H1 (cell line): ENCODE measurements at places on chromosomes 2 and 18.

DNA sequence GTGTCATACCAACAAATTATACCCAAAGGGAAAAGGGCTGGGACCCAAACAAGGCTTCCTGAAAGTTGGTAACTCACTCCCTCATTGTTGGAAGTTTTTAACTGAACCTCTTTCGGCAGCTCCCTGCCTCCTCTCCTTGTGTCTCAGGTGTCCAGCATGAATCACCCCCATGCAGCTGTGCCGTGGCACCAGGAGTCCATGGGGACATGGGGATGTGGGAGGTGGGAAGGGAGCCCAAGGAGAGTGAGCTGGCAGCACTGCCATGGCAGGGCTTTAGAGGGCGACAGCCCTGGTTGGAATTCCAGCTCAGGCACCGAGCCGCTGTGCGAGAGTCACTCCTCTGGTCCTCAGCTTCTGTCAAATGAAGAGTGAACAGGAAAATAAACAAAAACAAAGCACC, 12.5 kb upstream of the GYPC start:
- DNase-seq = peak; percentile 48

- no peak for DNase-seq
Observed at GRCh38 chr2:229445501-229446211, 174.6 kb upstream of the PID1 start.

DNA sequence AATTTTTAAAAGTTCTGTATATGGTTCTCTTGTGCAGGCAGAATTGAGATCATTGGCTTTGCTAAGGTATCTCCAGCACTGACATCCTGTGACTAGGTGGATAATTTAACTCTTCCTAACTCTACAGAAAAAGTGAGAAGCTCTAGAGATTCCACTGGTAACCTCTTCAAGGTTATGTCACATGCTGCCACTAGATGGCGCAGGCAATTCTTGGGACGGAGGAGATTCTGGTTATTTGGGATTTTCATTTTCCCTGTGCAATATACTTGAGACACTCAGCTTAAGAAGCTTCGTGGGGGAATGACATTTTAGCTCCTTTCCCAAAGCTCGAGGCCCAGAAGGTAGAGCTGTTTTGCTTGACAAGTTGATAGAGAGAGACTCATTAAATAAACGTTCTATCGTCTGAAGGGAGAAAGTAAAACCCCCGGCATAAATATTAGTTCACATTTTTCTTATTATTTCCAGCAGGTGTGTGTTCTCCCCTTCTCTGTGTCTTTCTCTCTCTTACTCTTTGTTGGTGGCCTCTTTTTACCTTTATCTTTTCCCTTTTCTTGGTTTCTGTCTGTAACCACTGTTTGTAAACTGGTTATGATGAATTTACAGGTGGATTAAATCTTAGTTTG, 26.6 kb upstream of the LANCL1 start:
- DNase-seq = peak; percentile 65

DNA sequence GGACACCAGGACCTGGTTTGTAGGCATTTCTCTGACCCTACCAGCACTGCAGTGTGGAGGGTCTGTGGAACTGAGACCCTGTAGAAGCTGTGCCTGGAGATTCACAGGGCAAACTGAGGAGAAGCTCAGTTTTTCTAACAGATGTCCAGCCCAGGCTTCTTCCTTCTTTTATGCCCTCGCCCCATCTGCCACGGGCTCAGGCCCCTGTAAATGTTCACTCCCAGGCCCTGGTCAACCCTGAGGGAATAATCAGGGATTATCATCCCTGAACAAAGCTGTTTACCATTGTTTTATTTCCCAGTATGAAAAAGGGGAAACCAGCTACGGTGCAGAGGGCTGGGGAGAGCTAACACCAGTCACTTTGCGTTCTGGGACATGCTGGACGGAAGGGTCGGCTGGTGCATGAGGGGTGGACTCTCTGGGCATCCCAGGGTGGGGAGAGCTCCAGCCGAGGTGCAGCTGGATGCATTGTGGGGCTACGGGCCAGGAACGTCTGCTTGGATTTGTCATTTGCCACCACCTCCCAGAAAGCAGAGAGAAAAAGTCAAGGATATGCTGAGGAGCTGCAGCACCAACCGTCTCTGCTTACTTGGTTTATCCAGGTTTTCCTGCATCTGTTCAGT, 183.8 kb downstream of the TFCP2L1 start:
- no peak for DNase-seq

- DNase-seq = peak; percentile 30
Observed at GRCh38 chr2:239462191-239462515, 61.3 kb upstream of the HDAC4 start.

DNA sequence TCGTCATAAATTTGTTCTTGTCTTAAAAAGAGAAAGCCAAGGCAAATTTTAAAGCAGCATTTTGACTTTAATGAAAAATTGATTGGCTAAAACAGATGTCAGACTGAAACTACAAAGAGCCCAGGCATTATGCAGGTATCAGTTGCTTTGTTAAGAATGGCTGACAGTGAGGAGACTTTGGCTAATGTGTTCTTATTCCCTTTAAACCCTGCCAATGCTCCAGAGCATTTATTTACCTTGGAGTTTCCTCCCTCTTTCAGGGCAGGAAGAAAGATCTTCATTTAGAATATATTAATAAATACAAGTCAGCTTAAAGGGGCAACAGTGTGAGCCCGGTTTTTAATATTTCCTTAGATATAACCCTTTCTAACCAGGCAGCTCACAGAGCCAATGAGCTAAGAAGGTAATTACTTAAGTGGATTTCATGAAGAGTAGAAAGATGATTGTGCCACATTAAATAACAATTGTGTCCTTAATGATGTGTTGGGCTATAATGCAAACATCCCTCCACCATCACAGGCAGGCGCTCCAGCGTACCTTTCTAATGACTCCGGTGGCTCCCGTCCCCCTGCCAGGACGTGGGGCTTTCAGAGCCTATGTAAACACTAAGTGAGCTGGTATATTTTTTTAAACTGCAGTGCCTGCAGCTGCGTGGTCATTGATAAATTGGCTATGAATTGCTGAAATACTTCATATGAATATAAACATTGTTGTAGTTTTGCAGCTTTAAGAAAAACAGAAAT, 349.4 kb upstream of the POU3F3 start:
- DNase-seq = no peak

DNA sequence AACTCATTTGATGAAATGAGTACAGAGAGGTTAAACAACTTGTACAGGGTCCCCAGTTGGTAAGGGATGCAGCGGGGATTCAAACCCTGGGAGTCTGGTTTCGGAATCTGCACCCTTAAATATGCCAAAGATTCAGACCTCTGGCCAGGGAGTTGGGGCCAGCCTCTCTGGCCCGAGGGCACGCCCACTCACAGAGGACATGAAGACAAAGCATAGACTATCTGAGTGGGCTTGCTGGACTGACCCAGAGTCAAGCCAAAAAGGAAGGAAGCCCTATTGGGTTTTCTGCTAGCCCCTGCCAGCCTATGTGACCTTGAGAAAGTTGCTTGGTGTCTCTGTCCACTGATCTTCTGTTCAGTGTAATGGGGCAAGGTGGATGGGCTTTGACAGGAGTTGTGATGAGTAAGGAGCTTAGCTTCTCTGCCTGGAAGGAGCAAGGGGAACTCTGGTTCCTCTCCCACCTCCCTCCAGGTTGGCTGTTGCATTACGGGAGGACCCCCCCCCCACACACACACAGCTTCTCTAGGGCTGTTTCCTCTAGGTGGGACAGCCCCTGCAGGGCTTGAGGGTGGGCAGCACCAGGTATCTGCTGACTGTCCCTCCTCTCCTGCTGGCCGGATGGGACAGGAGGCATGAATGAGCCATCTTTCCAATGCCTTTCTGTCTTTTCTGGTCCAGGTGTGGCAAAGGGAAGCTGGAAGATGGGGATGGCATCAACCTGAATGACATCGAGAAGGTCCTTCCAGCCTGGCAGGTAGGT, 131.3 kb downstream of the CTIF start:
- DNase-seq = no peak

- DNase-seq = no peak
Observed at GRCh38 chr2:13113002-13113401, 396.3 kb downstream of the TRIB2 start.

GRCh38 chr2:239697399-239698164, 296.8 kb upstream of the HDAC4 start:
- DNase-seq = no peak

DNA sequence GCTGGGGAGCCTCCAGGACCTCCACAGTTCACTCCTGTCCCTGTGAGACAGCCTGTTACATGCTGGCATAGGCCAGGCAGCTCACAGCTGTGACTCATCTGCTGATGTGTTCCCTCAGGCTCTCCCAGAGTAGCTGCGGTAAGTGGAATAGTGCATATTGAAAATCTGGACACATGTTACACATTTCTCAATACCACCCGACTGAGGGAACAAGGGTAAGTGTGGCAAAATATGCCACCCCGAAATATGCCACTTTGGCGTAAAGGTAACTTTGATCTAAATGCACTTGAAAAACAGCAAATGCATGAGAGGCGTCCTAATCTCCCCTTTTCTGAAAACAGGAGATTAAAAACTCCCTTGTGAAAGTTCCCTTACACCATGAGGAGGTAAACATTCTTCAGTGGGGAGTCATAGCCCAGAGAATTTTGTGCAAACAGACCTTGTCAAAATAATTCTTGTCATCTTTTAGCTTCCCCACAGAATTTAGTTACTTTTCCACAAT, 557.9 kb downstream of the CCDC85A start:
- no peak for DNase-seq

DNA sequence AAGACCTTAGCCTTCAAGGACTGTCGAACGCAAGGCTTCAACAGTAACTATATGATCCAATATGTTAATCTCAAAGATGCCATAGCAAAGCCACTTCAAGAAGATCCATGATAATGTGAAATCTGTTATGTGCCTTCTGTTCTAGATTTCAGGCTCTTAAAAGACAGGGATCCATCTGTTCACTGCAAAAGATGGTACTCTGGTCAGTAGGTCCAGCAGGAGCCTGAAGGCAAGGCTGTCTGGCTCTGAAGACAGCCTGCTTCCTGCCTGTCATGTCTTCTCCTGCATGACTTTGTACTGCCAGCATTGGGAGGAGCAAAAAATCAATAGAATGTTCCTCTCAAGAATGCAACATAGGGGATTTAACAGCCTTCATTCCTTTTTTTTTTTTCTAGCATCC, 270.8 kb upstream of the PARD3B start:
- DNase-seq = no peak
